ENCODE measurements at places on chromosomes 13 and 19.

- no peak for DNase-seq
Observed at GRCh38 chr19:35438096-35438495, 10.0 kb upstream of the FFAR2 start.

- DNase-seq, result no peak
Observed at GRCh38 chr19:4652075-4652474, 12.8 kb downstream of the TNFAIP8L1 start.

GRCh38 chr19:51294211-51294976 lies 17.1 kb upstream of the IGLON5 start:
- DNase-seq, result no peak

DNA sequence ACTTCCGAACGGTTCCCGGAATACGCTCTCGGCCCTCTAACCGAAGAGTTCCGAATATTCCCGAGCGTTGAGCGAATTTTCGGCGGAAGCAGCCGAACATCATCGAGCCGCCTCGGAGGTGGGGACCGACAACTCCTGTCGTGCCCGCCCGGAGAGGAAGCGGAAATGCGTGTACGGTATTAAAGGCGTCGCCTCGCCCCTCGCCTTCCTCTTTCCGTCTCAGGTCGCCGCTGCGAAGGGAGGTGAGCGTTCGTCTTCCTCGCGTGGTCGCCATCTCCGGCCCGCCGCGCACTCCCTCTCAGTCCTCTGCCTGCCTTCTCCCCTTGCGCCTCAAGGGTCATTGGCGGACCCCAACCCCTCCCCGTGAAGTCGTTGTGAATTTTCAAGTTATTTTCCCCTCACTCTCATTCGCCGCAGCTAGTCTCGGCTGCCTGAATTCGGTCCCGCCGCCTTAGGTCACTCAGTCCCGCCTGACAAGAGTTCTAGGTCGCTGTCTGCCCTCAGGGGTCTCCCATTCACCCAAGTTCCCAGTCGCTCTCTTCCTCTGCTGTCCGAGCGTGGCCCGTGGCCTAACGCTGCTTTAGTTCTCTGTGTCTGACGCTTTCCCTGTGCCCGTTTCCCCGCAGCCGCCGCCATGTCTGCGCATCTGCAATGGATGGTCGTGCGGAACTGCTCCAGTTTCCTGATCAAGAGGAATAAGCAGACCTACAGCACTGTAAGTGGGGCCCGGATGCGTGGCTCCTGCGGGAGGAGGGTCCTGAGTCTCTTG lies at the start of gene RPL28:
Gene RPL28 (plus strand): TSS at position 209 of the 769 bp plus-strand sequence. CDS start 426 bp downstream, at position 635.
- peak; percentile 96 for DNase-seq

- no peak for DNase-seq
Observed at GRCh38 chr19:42497492-42498168, 30.7 kb downstream of the CEACAM1 start.

DNA sequence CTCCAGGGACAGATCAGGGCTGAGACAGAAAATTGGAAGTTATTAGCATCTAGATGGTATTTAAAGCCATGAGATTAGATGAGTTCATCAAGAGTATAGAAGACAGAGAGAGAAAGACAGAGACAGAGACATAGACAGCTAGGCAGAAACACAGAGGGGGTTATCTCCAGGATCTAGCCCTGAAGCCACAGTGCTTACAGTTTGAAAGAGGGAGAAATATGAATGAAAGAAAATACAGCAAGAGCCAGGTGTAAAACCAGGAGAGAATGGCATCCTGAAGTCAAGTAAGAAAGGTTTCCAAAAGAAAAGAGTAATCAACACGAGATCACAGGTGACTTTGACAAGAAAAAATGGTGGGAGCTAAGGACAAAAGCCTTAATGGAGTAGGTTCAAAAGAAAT lies 111.2 kb downstream of the TBC1D4 start:
- DNase-seq, result no peak

GRCh38 chr13:45432737-45433380 lies 14.7 kb upstream of the SLC25A30 start:
- DNase-seq, result no peak

DNA sequence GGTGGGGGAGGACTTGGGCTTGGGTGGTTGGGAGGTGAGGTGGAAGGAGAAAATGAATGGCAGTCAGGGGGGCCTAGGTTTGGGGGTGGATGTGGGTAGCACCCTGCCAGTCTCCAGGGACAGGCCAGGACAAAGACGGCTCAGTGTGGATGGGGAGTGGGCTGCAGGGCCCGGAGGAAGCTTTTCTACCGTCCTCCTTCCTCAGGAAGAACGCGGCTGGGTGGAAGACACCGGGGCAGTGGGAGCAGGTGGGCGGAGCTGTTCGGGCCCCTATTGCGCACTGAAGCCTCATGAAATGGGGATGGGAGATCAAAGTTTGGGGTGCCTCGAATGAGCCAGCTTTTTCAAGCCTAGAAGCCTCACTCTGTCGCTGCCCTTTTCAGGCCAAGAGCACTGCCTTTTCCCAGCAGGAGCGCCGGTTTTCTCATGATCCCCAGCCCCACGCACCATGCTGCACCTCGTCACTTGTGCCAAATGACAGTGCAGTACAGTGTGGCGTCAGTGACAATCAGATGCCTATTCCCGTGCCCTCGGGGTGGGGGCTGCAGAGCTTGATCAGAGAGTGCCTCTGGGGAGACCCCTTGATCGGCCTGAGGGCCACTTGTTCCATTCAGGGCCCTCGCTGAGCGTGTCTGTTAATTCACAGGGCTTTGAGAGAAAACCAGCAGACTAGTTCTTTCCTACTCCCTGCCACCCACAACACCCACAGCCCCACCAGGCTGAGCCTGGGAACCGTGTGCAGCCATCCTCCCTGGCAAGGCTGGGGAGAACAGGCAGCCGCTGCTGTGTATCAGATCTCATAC lies 1.5 kb downstream of the CALM3 start:
- peak; percentile 73 for DNase-seq

GRCh38 chr19:47271949-47272348 lies 2.7 kb upstream of the INAFM1 start:
- no peak for DNase-seq

DNA sequence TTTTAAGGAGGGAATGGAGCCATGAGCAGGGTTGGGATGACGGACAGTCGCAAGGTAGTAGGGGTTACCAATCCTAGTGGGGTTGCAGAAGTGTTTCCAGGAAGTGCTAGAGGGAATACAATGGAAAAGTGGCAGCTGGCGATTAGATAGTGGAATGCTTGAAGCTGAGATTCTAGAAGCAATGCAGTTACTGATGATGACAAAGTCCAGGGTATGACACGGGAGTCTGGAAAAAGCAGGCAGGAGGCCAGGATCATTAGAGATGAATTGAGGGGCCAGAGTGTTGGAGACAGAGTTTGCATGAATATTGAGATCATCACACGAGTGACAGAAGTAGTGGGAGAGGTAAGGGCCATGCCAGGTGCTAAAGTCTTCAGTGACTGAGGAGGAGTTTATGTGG lies 17.3 kb upstream of the KL start:
- no peak for DNase-seq

DNA sequence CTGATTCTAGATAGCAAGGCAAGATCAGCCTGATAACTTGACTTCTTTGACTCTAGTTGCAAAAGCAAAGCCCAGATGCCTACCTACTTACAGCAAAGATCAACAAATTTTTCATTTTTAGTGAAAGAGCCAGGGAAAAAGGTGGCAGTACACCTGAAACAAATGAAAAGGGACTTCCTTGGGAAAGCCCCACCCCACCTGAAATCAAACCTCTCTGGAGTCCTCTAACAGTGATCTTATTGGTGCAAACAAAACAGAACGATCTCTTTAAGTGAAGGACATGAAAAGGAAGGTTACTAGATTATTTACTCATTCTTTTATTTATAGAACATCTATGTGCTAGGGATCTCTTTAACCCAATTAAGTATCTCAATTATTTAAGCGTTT lies 507 bp upstream of the LCP1 start:
- no peak for DNase-seq

GRCh38 chr19:18271433-18271841 lies 2.8 kb downstream of the IQCN start:
- no peak for DNase-seq

DNA sequence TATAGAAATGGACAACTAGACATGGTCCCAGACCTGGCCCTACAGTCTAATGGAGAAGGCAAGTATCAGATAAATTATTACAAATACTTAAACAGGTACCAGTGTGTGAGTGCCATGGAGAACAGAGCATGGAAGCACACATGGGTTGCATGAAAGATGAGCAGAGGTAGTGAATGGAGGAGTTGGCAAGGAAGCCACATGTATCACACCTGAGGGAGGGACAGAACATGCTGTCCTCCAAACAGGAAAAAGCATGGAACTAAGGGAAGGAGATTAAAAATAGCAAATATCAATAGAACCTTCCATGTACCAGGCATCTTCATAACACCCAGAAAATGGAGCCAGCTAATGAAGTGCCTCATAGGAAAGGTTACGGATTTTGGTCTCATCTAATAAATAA lies 85.9 kb downstream of the SACS start:
- DNase-seq, result no peak

DNA sequence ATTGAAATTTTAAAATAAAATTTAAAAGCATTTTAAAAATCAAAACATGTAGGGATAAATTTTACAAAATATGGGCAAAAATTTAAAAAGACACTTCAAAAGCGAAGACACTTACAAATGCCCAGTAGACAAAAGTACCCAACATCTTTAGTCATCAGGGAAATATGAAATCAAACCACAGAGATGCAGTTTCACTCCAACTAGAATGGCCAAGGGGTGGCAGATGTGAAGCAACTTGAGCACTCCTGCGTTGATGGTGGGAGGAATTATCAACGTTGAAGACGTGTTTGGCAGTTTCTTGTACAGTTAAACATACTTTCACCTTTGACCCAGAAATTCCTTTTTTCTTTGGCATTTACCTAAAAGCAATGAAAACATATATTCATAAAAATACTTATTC lies 518.0 kb upstream of the SGCG start:
- no peak for DNase-seq

GRCh38 chr13:110523180-110523579 lies 38.3 kb downstream of the RAB20 start:
- no peak for DNase-seq

DNA sequence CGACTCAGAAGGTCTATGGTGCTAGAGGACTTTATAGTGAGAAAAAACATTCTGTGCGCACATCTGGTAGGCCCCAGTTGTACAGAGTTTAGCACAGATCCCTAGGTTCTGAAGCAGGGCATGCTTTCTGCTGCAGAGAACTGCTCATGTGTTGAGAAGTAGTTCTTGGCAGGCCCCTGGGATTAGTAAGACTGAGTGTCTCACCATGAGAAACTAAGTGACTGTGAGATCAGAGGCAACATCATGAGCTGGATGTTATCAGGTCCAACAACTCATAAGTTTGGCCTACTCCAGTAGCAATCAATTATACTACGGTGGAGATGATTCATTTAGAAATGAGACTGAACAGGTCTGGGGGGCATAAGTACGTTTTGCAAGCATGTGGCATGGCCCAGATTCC lies 507.4 kb upstream of the KLF12 start:
- no peak for DNase-seq

- DNase-seq, result no peak
Observed at GRCh38 chr13:33401238-33401637, 115.7 kb upstream of the STARD13 start.

- no peak for DNase-seq
Observed at GRCh38 chr13:97390941-97391600, 42.9 kb upstream of the RAP2A start.

- no peak for DNase-seq
Observed at GRCh38 chr19:40763963-40764362, 11.4 kb upstream of the MIA start.

DNA sequence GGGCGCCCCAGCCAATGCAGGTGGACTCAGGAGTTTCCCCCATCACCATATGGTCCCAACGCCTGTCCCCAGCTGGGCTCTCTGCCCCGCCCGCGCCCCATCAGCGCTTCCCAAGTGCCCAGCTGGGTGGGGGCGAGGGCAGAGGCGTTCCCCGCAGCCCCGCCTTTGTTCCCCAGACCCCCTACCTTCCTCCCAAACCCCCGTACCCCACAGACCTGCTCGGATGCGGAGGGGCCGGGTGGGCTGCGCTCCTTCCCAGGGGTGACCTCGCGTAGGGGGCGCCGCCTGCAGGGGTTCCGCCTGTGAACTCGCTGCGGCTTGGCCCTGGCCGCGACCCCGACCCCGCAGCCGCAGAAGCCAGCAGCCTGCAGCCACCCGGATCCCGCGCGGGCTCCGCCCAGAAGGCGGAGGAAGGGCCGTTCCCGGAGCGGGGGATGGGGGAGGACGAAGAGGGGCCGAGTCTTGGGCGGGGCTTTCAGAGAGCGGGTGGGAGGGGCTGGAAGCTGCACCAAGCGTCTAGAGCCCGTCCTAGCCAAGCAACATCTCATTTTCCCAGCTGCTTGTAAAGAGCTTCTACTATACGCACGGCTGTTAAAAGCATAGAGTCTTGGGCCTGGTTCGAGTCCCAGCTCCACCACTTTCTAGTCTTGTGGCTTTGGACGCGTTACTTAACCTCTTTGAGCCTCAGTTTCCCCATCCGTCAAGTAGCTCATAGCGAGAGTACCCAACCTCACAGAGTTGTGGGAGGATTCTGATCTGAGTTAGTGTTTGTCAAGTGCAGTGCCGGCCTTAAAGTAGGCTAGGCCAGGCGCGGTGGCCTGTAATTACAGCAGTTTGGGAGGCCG lies at the start of gene RAB3D:
Gene RAB3D (minus strand): TSS at position 404 of the 845 bp plus-strand sequence. CDS start 2,258 bp downstream, outside the sequence.
- peak; percentile 97 for DNase-seq

- DNase-seq, result no peak
Observed at GRCh38 chr19:41555748-41556147, 20.2 kb upstream of the CEACAM21 start.

GRCh38 chr19:1699998-1700732 lies 47.8 kb upstream of the TCF3 start:
- no peak for DNase-seq

- DNase-seq, result peak; percentile 76
Observed at GRCh38 chr19:52200044-52200443, 10.2 kb downstream of the PPP2R1A start.

DNA sequence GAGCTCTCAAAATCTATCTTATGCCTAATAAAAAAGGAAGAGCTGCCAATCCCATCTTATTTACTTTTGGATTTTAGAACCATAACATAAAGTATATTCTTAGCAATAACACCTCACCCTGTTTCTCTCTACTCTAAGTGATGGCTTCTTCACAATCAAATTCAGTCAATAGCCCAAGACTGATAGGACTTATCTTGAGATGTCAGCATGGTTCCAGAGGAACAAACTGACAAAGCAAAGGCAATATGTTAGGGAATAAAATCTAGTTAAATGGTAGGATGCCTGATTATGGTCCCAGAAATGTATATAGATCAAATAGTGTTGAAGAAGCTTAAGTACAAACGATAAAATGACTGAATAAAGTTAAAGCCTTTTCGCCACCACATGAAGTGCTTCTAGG lies 36.3 kb downstream of the DACH1 start:
- DNase-seq, result no peak

Data from tibial artery (tissue), 4 donors.